T-helper 17 cell (primary cell): ENCODE measurements at places on chromosomes 7 and 10. TPM values are rescaled to one million over a fixed set of nuclear protein-coding genes. Genes with fewer than 3 reads are reported as not detected.

GRCh38 chr7:144474800-144475615 is 71.5 kb upstream of the NOBOX start:
- no peak overlapping the region for H3K4me3 ChIP-seq
- H3K4me1 ChIP-seq: no peaks in the 10 kb centered on the region
- no peak for DNase-seq
- no peaks in the 10 kb centered on the region for H3K36me3 ChIP-seq

DNA sequence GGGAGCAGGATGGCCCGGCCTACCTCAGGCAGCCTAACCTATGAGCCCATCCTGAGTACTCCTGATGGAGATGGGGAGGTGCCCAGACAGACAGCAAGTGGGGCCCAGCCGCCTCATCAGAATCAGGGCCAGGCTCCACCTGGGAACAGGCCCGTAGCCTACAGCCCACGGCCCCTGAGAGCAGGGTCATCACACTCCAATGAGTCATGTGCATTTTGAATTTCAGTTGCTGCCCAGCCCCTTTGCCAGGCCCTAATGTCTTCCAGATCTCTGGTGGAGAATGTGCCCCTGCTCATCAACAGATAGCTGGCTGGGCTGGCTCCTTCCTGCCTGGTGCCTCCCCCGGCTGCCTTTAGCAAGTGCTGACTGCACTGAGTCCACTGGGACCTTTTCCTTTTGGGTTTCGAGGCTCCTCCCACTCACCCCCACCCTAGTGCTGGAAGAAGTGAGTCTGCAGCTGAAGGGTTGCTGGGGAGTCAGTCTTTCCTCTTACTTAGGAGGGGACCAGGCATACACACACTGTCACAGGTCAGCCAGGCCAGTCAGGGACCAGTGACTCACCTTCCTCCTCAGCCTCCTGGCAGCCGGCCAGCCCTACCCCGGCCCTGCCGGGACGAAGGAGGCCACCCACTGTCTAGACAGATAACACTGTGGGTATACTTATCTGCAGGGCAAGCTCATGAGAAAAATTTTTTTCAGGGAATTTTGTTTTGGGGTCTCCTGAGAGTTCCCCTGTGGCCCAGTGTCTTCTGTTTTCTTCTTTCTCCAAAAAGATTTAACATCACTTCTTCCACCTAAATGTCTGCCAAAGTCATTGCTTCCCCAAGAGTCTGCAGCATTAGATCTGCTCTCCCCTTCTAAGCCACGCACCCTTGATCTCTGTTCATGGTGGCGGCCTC is 9.1 kb upstream of the ASIC3 start:
- H3K36me3 ChIP-seq: peaks cover 3% of the 10 kb centered on the region
- H3K4me3 ChIP-seq: no peak overlapping the region
- no peaks in the 10 kb centered on the region for H3K27me3 ChIP-seq
- H3K27ac ChIP-seq: peak overlapping the region; percentile 59
- peak; percentile 32 for DNase-seq
- peaks cover 10% of the 10 kb centered on the region for H3K4me1 ChIP-seq

DNA sequence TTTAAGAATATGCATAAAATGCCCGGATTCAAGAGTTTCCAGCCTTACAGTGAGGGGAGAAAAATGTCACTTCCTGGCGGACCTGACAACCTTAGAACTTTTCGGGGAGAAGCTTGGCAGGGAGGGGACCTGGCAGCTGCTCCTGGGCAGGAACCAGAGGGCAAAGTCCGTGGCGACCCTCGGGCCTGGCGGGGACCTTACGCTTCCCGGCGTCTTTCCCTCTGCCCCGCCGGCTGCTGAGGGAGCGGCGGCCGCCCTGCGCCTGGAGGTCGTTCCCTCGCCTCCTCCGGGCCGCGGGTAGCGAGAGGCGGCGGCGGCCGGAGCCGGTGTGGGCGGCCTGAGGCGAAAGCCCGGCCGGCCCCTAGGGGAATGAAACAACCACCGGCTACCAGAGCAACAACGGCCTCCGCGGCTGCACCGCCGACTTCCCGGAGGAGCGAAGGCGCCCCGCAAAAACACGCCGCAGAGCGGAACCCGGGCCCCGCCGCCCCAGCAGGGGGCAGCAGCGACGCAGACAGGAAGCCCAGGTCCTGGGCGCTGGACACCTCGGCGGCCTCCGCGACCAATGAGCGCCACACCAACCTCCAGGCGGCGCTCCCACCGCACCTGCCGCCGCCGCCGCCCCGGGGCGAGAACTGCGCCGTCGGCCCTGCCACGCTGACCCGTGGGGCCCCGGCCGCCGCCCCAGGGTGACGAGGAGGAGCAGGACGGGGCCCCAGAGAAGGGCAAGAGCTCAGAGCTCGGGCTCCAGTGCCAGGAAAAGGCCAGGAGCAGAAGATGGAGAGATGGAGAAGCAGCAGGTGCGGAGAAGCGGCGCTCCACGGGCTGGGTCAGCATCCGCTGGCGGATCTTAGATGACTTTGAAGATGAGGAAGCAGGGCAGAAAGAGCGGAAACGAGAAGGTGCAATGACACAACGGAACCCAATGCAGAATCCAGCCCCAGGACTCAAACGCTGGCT is 10.5 kb upstream of the ACSM6 start:
- no peak for DNase-seq
- no peaks in the 10 kb centered on the region for H3K36me3 ChIP-seq
- peaks cover 22% of the 10 kb centered on the region for H3K27me3 ChIP-seq
- no peak overlapping the region for H3K27ac ChIP-seq

The CALY gene
- 1.9 TPM for total RNA-seq

DNA sequence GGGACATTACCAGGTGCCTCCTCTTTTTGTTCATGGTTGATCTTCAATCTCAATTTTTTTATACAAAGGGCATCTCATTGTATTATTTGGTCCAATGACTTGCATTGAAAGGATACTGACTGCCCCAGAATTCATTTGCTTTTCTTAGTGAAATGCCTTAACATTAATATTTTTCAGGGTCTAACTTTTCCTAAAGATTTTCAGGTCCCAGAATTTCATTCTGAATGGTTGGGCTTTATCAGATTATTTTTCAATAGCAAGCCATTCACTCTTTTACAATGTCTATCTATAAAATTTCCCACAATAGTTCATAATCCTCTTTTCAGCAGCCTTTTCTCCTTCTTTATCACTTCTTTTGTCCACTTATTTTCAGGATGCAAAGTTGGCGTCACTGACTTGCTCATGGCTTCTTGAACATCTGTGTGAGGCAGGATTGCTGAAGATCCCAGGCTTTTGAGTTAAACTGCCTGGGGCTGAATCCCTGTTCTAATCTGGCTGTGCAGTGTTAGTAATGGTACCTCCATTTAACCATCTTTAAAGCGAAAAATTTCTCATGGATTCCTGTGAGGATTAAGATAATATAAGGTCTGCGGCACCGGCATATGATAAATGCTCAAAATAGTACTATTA is 131.7 kb upstream of the HDAC9 start:
- no peaks in the 10 kb centered on the region for H3K36me3 ChIP-seq
- peaks cover 6% of the 10 kb centered on the region for H3K4me1 ChIP-seq
- H3K4me3 ChIP-seq: no peak overlapping the region
- DNase-seq: no peak
- H3K27ac ChIP-seq: no peak overlapping the region

The WASL gene
- 10.0 TPM for total RNA-seq

The PIK3CG gene
- total RNA-seq: 24.8 TPM

The CPN1 gene
- total RNA-seq: not detected

GRCh38 chr10:70274643-70275042 is 9.2 kb downstream of the NPFFR1 start:
- DNase-seq: no peak
- H3K27me3 ChIP-seq: no peaks in the 10 kb centered on the region
- peaks cover 3% of the 10 kb centered on the region for H3K4me1 ChIP-seq
- H3K27ac ChIP-seq: peak overlapping the region; percentile 34
- H3K36me3 ChIP-seq: no peaks in the 10 kb centered on the region

DNA sequence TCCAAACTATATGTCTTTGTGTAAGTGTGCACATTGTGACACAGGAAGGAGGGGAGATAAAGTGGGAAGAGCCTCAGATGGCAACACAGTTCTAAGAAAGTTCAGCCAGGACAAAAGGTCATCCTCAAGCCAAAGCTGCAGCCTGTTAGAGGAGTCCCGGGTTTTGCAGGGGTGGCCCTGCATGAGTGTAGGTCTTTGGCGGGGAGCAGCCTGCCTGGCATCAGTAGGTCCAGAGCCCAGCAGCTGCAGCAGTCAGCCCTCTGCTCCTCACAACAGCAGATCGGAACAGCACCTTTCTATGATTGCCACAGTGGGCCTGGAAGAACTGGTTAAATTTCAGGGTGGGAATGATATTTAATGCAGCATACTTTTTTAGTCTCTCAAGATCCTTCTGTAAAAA is 13.5 kb upstream of the VDAC2 start:
- peak overlapping the region; percentile 34 for H3K27ac ChIP-seq
- H3K36me3 ChIP-seq: peaks cover 8% of the 10 kb centered on the region
- no peak overlapping the region for H3K4me3 ChIP-seq
- H3K27me3 ChIP-seq: no peaks in the 10 kb centered on the region
- H3K4me1 ChIP-seq: peaks cover 3% of the 10 kb centered on the region

The BTBD16 gene
- total RNA-seq: not detected

The PKD2L1 gene
- not detected for total RNA-seq

DNA sequence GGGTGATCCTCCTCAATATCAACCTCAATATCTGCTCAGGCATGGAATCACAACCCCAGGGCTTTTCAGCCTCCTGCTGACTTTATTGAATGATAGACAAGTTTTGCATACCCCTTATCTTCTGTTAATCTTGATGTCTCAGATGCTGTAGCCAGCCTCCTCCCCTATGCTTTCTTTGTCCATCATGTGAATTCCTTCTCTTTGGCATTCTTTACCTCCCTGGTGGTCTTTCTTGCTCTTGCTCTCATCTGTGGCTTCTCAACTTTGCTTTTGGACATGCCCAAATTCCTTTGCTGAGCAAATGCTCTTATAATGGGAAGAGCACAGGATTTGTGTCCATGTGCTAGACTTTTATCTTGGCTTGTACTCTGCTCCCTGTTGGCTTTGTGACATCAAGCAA is 73.4 kb upstream of the FAM13C start:
- no peak overlapping the region for H3K4me3 ChIP-seq
- no peaks in the 10 kb centered on the region for H3K4me1 ChIP-seq
- DNase-seq: no peak
- H3K36me3 ChIP-seq: no peaks in the 10 kb centered on the region
- no peak overlapping the region for H3K27ac ChIP-seq

GRCh38 chr10:124723826-124724225 is 20.4 kb downstream of the FAM53B start:
- peaks cover 74% of the 10 kb centered on the region for H3K4me1 ChIP-seq
- peak overlapping the region; percentile 89 for H3K4me3 ChIP-seq
- H3K27me3 ChIP-seq: no peaks in the 10 kb centered on the region
- H3K27ac ChIP-seq: peak overlapping the region; percentile 99
- DNase-seq: no peak

The SPDYE6 gene
- not detected for total RNA-seq

- peaks cover 8% of the 10 kb centered on the region for H3K4me1 ChIP-seq
- no peaks in the 10 kb centered on the region for H3K27me3 ChIP-seq
- peaks cover 5% of the 10 kb centered on the region for H3K36me3 ChIP-seq
- H3K4me3 ChIP-seq: no peak overlapping the region
- peak overlapping the region; percentile 54 for H3K27ac ChIP-seq
Observed at GRCh38 chr7:30087371-30087770, 47.4 kb upstream of the MTURN start.

The RBM20 gene
- not detected for total RNA-seq

DNA sequence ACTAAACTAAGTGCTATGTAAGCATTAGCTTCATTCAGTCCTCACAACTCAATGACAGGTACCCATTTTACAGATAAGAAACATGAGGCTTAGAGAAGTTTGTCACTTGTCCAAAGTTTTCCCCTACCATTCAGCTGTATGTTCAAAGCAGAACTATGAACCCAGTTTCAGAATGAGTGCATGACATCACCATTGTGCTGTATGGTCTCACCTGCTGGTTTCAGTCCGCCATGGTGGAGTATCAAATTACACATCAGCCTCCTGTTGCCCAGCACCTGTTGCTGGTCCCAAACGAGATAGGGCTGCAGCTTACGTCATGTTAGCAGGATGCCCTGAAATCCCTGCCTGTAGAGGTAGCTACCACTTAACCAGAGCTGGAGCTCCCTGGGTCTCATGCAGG is 95.0 kb downstream of the DYNC1I1 start:
- H3K27me3 ChIP-seq: peaks cover 25% of the 10 kb centered on the region
- H3K36me3 ChIP-seq: no peaks in the 10 kb centered on the region
- H3K27ac ChIP-seq: no peak overlapping the region
- no peak overlapping the region for H3K4me3 ChIP-seq
- no peak for DNase-seq
- no peaks in the 10 kb centered on the region for H3K4me1 ChIP-seq

The ZNF248 gene
- total RNA-seq: 5.5 TPM

GRCh38 chr7:157139111-157139809 is 534 bp downstream of the UBE3C start:
- H3K27me3 ChIP-seq: no peaks in the 10 kb centered on the region
- peaks cover 36% of the 10 kb centered on the region for H3K4me1 ChIP-seq
- H3K27ac ChIP-seq: peak overlapping the region; percentile 95
- DNase-seq: peak; percentile 56

DNA sequence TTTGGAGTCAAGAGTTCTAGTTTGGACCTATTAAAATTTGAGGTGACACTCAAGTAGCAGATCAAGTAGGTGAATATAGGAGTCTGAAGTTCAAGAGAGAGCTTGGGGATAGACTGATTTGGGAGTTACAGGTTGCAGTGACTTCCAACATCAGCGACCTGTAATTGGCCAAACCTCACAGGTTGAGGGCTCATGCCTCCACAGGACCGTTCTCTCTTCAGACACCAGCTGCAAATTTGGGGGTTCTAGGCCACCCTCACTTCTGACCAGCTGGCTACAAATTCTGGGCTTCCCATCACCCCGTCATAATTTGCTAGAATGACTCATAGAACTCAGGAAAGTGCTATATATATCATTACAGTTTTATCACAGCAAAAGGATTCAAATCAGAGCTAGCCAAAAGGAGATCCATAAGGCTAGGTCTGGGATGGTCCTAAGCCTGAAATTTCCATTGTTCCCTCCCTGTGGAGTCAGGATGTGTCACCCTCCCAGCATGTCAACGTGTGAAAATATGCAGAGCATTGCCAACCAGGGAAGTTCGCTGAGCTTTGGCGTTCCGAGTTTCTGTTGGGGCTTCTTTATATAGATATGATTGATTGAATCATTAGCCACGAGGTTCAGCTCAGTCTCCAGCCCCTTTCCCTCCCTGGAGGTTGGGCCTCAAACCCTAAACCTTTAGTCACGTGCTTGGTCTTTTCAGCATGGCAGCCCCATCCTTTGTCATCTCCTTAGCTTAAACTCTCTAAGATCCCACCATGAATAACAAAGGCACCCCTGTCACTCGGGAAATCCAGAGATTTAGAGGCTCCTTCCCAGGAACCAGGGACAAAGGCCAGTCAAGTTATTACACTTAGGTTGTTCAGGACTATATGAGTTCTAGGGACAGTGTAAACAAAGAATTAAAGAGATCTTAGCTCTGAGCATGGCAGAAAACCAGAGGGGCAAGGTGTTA is 20.7 kb upstream of the ZNF212 start:
- H3K27me3 ChIP-seq: no peaks in the 10 kb centered on the region
- H3K4me3 ChIP-seq: no peak overlapping the region
- H3K27ac ChIP-seq: no peak overlapping the region
- H3K4me1 ChIP-seq: peaks cover 6% of the 10 kb centered on the region
- H3K36me3 ChIP-seq: peaks cover 5% of the 10 kb centered on the region
- no peak for DNase-seq

The NUP205 gene
- total RNA-seq: 47.4 TPM
